ENCODE measurements at places on chromosomes 2 and 18. TPM values are rescaled to one million over a fixed set of nuclear protein-coding genes. Genes with fewer than 3 reads are reported as not detected.

DNA sequence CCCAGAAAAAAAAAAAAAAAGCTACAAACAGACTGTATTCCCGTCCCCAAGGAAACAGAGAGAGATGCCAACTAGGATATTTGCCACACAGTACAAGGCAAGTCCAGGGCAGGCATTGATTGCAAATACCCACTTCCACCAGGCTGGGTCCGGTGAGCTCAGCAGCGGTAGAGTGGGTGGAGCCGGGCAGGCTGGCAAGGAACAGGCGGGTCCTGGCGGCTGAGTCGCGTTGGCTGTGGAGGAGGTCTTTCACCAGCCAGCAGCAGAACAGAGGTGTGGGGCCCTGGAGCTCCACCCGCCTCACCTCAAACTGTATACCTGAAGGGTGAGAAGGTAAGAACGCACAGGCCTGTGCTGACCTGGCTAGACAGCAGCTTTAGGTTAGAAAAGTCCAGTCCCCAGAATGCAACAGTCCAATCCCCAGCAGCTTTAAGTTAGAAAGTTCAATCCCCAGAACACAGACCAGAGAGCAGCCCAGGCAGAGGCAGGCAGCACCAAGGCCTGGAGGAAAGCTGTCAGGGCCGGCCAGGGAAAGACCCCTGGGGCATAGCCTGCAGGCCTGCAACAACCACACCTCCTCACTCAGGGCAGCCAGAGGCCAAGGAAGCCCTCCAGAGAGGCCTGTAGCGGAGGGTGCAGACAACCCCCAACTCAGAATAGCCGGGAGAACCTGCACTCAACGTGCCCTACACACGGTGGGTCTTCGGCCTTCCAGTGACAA lies 21.9 kb upstream of the MTERF4 start:
- peak; percentile 22 for DNase-seq
- no peaks in the 10 kb centered on the region for H3K27me3 ChIP-seq

GRCh38 chr18:8732442-8733360 lies 27.3 kb downstream of the MTCL1 start:
- H3K4me3 ChIP-seq, result no peak overlapping the region
- peaks cover 2% of the 10 kb centered on the region for H3K4me1 ChIP-seq
- no peak overlapping the region for H3K27ac ChIP-seq
- DNase-seq, result no peak
- H3K27me3 ChIP-seq, result peaks cover 12% of the 10 kb centered on the region

DNA sequence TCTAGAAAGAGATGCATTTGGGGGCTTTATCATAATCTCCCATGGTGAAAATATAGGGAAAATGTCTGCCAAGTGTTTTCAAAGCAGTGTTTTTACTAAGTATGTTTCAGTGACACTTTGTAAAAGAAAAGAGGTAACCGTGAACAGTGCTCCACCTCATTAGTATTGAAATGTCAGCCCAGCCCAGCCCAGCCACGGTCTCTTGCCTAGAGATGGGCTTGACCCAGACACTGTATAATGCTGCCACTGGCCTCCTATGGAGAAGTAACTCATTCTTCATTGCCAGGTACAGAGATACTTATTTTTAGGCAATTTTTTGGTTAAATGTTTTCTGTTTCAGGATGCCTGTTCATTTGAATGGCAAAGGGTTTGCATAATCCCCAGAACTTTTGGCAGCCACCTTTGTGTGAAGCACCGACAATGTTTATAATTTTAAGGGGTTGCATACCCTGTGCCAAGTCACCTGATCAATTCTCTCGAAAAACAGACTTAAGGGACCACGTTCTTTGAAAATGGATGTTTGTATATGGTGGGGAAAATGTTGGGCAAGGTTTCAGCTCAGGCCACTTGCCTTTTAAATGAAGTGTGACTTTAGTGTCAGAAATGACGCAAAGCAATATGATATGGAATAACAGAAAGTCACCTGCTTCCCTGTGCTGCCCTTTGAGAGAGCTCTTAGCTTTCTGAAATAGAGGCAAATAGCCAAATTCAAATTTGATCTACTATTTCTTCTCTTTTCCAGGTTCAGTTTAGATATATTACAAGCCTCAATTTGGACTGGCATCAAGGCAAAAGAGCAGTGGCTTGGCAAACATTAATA lies 314.5 kb upstream of the RGPD4 start:
- no peak overlapping the region for H3K4me3 ChIP-seq
- no peak overlapping the region for H3K27ac ChIP-seq
- H3K27me3 ChIP-seq, result no peaks in the 10 kb centered on the region
- no peaks in the 10 kb centered on the region for H3K36me3 ChIP-seq

- no peaks in the 10 kb centered on the region for H3K27me3 ChIP-seq
- H3K4me1 ChIP-seq, result no peaks in the 10 kb centered on the region
- no peak for DNase-seq
- H3K36me3 ChIP-seq, result no peaks in the 10 kb centered on the region
- no peak overlapping the region for H3K4me3 ChIP-seq
Measured at GRCh38 chr2:21821672-21822227, 698.0 kb downstream of the TDRD15 start.

- H3K36me3 ChIP-seq, result peaks cover 11% of the 10 kb centered on the region
- no peak for DNase-seq
- no peak overlapping the region for H3K4me3 ChIP-seq
- H3K27ac ChIP-seq, result no peak overlapping the region
Measured at GRCh38 chr2:96252526-96252925, 13.3 kb downstream of the TMEM127 start.

DNA sequence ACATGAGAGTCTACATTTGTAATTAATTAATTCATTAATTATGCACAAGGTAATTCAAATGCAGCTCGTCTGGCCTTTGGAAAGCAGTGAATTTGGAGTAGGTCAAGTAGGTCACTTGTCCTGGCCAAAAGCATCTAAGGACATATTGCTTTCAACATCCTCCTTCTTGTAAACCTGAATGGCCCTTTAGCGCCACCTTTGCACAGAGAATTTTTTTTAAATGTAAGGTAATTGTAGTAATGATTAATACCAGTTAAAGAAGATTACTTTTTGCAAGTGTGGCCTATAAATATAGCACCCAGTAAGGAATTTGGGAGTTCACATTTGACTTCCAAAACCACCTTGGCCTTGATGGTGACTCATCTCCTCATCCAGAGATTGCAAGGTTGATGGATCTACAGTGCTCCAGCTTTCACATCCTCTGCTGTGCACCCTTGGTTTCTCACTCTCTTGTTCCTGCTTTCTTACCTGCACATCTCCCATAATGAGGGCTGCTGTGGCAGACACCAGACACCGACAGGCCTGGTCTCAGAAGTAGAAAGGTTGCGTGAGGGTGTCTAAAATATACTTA lies 481.7 kb downstream of the TGIF1 start:
- H3K4me1 ChIP-seq, result no peaks in the 10 kb centered on the region
- no peaks in the 10 kb centered on the region for H3K36me3 ChIP-seq
- H3K27me3 ChIP-seq, result peaks cover 2% of the 10 kb centered on the region
- no peak for DNase-seq
- H3K4me3 ChIP-seq, result no peak overlapping the region

GRCh38 chr2:160532388-160532787 lies 38.8 kb upstream of the RBMS1 start:
- peaks cover 4% of the 10 kb centered on the region for H3K36me3 ChIP-seq
- no peak overlapping the region for H3K27ac ChIP-seq
- DNase-seq, result no peak

- H3K36me3 ChIP-seq, result peaks cover 19% of the 10 kb centered on the region
- DNase-seq, result no peak
- H3K4me1 ChIP-seq, result no peaks in the 10 kb centered on the region
Measured at GRCh38 chr2:32222966-32223365, 41.7 kb downstream of the NLRC4 start.

- H3K27me3 ChIP-seq, result no peaks in the 10 kb centered on the region
- no peak overlapping the region for H3K27ac ChIP-seq
- DNase-seq, result peak; percentile 16
- H3K36me3 ChIP-seq, result no peaks in the 10 kb centered on the region
Measured at GRCh38 chr2:71665168-71666093, 212.1 kb downstream of the DYSF start.

GRCh38 chr2:109403841-109404201 lies 209.9 kb downstream of the SEPTIN10 start:
- no peak overlapping the region for H3K27ac ChIP-seq
- no peak for DNase-seq
- no peak overlapping the region for H3K4me3 ChIP-seq
- no peaks in the 10 kb centered on the region for H3K36me3 ChIP-seq
- no peaks in the 10 kb centered on the region for H3K27me3 ChIP-seq

DNA sequence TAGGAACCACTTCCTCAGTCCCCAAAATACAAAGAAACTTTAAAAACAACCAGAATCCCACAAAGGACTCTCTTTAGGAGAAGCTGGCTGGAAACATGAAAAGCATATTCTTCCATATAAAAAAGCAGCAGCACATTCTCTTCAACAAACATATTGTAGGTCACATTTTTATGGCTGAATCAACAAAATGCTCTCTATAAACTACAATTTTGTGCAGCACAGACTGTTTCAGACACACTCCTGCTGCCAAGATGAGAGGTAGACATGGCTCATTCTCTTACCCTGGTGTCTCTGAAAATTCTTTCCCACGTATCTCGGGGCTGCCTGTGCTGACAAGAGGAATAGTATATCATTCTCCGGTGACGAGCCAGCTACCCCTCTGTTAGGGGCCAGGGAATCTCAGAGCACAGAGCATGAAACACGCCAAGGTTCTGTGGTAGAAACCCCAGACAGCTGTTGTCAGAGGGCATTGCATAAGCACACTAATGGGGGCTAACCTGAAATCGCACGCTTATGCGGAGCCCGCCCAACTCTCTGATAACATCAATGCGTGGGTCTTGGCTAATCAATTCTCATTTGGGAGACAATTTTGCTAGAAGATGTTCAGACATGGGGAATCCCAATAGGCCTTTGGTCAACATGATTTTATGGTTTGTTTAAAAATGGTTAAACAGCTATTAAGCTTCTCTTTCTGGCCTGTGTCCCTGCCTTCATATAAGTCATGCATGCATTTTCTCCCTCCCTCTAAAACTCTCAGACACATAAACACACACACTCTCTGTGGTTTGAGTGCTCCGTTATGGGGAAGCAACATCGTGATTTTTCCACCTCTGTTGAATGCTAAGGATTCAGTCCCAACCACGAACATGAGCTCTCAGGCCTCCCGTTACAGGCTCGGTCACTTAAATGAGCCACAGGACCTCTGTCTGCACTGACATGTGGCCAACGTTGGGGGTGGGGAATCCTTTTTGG lies 177.5 kb downstream of the INO80D start:
- no peaks in the 10 kb centered on the region for H3K36me3 ChIP-seq
- DNase-seq, result no peak
- no peak overlapping the region for H3K27ac ChIP-seq
- no peaks in the 10 kb centered on the region for H3K4me1 ChIP-seq
- H3K27me3 ChIP-seq, result peaks cover 16% of the 10 kb centered on the region

DNA sequence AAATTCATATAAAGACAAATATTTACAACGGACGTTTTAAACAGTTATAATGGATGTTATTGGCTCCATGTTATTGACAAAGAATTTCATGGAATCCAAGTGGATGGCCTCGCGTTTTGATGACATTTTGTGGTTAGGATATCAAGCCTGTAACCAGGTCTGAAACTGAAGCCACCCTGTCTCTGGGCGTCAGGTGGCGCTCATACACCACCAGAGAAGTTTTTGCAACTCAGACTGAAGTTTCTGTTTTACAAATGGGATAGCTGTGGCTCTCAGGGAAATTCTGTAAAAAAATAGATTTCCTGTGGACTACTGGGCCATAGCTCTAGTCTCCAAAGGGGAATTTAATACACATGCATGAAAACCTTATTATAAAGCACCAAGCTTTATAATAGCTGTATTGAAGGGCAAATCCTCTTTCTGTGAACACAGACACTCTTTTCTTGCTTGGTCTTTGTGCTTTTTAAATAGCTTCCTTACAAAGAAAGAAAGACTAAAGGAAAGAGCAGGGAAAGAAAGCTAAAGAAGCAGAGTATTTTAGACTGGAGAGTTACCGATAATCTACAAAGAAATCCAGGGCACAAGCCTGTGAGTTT lies 86.7 kb downstream of the C18orf54 start:
- H3K4me3 ChIP-seq, result no peak overlapping the region
- H3K4me1 ChIP-seq, result no peaks in the 10 kb centered on the region
- peak; percentile 41 for DNase-seq
- H3K36me3 ChIP-seq, result no peaks in the 10 kb centered on the region

GRCh38 chr2:226906163-226906693 lies 70.4 kb downstream of the RHBDD1 start:
- H3K27me3 ChIP-seq, result no peaks in the 10 kb centered on the region
- peak overlapping the region; percentile 30 for H3K27ac ChIP-seq
- DNase-seq, result no peak
- H3K36me3 ChIP-seq, result peaks cover 17% of the 10 kb centered on the region
- peak overlapping the region; percentile 56 for H3K4me3 ChIP-seq
- peaks cover 33% of the 10 kb centered on the region for H3K4me1 ChIP-seq

DNA sequence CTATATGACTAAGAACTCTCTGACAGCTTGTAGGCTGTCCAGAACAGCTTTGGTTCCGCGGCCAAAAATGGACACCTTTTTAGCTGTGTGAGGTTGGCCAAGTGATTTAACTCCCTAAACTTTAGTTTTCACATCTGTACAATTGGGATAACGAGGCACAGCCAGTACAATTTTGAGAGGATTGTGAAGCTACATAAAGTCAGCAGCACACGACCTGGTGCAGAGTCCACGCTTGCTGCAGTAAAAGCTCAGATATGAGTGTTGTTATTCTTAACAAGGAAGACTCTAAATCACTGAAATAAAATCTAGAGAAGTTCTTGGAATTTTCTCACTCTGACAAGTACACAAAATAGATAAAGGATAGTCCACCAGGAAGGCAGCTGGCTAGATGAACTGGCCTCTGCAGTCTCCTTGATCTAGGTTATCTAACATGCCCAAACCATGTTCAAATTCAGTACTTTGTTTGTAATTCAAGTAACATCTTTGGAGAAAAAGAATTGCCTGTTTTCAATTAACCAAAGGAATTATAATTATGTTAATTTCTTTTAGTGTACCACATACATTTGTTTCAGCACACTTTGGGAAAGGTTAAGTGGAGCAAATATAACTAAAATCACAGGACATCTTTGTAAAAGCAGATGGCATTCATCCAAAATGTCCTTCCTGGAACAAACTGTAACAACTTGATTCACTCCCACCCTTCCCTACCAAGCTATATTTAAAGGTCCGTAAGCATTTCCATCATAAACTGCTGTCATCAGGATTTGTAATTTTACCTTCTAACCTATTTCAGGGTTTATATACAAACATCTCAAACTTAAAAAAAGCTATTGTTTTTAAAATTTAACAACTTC lies 201.7 kb upstream of the STK17B start:
- H3K27me3 ChIP-seq, result no peaks in the 10 kb centered on the region
- peaks cover 12% of the 10 kb centered on the region for H3K36me3 ChIP-seq
- DNase-seq, result no peak
- no peak overlapping the region for H3K4me3 ChIP-seq
- peaks cover 4% of the 10 kb centered on the region for H3K4me1 ChIP-seq
- no peak overlapping the region for H3K27ac ChIP-seq

The PLGLB2 gene
- total RNA-seq, result 1.6 TPM

The SYT4 gene
- not detected for total RNA-seq

The TMEM17 gene
- total RNA-seq, result not detected

The SCYGR4 gene
- total RNA-seq, result not detected

The SCG2 gene
- not detected for total RNA-seq

Data from activated naive CD8-positive, alpha-beta T cell treated with anti-CD3 and anti-CD28 coated beads, Interleukin-2, amount 10 ng/mL, durations not matched to agents 7 days and 5 days (primary cell).